ENCODE measurements at places on chromosomes 7 and 10.
A peak's percentile ranks its signal among the peaks of the same experiment; 100 is the strongest.

GRCh38 chr10:97335188-97335619 lies 675 bp upstream of the FRAT2 start:
- no peak for DNase-seq

DNA sequence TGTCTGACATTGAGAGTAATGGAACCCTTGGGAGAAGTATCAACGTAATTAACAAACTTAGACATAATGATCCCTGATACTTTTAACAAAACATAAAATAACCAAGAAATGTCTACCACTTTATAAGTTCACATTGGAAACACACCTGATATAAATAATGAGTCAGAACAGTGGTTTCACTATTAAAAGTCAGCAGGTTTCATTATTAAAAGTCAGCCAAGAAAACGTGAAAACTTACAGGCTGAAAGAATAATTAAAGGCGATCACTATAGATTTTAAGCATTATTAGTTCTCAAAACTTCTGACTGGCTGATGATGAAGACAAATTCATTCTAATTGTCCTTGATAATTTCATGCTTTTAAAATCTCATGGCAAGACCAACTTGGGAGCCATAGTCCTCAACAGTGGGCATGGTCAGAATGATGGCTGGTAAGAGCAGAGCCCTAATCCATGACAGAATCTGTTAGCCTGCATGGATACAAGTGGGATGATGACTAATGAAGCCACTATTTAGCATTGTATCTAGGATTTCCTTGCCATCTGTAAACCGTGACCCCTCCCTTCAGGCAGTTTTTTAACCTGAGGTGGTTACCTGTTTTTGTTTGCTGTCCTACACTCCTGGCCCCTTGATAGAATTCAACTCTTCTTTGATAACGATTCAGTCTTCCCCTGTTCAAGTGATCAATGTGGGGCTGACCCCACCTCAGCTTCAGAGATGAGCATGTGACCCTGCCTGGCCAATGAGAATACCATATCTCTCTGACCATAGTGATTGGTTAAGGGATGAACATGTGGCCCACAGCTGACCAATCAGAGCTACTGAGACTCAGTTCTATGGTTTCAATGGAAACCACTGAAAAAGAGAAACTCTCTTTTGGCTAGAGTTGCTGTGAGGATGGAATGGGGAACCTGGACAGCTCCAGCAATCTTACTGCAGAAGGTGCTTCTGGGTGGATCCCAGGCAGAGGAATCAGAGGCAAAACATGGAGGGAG lies 151.0 kb downstream of the PLPP4 start:
- no peak for DNase-seq

DNA sequence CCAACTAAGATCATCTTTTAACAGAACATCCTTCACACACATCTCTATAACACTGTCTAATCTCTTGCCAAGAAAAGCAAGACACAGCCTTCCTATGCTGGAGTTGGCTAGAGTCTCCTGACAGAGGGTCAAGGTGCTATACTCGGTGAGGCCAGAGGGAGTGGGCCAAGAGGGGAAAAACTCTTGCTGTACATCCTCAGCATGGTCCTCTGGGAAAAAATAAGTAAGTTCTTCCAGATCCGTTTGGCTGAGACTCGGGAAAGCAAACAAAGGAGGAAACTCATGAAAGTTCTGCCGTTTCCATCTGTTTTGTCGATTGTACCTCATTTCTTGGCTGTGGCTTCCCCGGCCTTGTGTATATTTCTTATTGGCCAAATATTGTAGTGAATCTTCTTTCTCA lies 33.9 kb downstream of the VWDE start:
- DNase-seq: no peak

- DNase-seq: no peak
These were observed 14.8 kb upstream of the EEPD1 start for GRCh38 chr7:36138209-36138608.

- DNase-seq: no peak
These were observed 244.2 kb downstream of the IPMK start for GRCh38 chr10:58023341-58024073.

- DNase-seq: no peak
These were observed 75.6 kb downstream of the GRM8 start for GRCh38 chr7:127177156-127177555.

DNA sequence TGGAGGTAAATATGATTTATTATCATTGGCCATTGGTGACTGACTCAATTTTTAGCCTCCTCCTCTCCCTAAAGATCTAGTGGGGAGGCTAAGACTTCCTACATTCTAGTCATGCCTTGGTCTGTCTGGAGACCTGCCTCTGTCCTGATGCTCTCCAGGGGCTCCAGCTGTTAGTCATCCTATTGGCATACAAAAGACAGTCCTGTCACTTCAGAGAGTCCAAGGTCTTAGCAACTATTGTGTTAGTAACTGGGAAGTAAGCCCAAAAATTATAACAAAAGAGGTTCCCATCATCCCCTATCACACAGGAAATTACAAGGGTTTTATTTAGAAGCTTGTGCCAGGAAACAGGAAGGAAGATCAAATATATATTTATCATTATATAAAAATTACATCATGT lies 400.6 kb upstream of the VSTM2A start:
- no peak for DNase-seq

DNA sequence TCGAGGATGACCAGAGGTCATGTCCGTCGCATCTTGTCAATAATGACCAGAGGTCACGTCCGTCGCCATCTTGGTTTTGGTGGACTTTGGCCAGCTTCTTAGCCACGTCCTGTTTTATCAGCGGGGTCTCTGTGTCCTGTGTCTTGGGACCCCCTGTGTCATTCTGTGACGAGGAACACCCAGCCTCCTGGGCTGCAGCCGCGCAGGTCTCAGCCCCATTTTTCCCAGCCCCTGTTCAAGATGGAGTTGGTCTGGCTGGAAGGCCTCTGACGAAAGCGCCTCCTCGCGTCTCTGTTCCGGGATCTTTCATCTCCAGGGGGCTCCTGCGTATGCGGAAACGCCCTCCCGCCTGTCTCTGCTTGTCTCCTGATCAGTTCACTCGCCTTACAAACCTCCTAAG lies 134.2 kb downstream of the ELFN1 start:
- no peak for DNase-seq

- no peak for DNase-seq
These were observed 5.1 kb upstream of the EMX2 start for GRCh38 chr10:117537436-117537903.

- no peak for DNase-seq
These were observed 58.7 kb upstream of the TFEC start for GRCh38 chr7:116089293-116089692.

DNA sequence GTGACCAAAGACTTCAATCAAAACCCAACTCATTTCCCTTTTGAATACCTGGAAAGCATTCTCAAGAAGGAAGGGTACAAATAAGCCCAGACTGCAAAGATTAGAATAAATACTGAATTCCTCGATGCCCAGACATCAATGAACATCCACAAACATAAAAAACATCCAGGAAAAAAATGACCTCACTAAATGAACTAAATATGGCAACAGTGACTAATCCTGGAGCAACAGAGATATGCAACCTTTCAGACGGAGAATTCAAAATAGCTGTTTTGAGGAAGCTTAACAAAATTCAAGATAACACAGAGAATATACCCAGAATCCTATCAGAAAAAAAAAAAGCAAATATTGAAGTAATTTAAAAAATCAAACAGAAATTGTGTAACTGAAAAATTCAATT lies 43.2 kb downstream of the PCLO start:
- no peak for DNase-seq

DNA sequence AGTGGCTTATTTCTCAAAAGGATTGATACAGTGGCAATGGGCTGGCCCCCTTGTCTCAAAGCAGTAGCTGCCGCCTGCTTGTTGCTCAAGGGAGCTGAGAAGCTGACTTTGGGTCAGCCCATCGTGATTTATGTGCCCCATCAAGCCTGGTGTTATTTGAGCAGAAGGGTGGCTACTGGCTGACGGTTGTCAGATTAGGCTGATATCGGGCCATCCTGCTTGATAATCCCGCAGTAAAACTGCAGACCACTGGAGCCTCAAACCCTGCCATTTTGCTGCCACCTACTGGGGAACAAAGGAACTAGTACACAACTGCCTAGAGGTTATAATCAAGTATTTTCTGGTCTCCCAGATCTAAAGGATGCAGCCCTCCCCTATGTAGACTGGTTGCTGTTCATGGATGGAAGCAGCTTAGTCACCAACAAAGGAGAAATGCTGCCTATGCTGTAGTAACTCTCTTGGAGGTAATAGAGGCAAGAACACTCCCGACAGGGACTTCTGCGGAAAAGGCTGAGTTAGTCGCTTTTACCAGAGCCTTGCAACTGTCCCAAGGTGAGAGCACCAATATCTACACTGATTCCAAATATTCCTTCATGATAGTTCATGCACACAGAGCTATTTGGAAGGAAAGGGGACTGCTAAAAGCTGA lies 65.9 kb upstream of the ZNF92 start:
- peak; percentile 22 for DNase-seq

- DNase-seq: no peak
These were observed 8.6 kb downstream of the ZNF467 start for GRCh38 chr7:149764481-149765398.

DNA sequence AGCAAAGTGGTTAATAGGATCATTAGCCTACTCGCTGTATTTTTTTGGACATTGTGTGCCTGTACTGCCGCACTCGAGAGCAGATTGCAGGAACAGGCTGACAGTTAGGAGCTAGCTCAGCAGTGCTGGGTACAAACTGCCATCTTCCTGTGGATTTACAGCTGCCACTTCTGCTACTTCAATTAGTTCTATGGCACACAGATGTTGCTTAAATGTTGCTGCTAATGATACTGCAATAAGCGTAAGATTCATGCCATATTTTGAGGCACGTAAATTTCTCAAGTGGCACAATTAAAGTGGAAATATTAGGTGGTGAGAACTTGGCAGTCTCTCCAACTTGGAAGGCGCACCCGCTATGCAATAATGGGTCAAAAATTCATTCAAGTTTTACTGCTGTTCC lies 171.9 kb downstream of the EBF3 start:
- no peak for DNase-seq

DNA sequence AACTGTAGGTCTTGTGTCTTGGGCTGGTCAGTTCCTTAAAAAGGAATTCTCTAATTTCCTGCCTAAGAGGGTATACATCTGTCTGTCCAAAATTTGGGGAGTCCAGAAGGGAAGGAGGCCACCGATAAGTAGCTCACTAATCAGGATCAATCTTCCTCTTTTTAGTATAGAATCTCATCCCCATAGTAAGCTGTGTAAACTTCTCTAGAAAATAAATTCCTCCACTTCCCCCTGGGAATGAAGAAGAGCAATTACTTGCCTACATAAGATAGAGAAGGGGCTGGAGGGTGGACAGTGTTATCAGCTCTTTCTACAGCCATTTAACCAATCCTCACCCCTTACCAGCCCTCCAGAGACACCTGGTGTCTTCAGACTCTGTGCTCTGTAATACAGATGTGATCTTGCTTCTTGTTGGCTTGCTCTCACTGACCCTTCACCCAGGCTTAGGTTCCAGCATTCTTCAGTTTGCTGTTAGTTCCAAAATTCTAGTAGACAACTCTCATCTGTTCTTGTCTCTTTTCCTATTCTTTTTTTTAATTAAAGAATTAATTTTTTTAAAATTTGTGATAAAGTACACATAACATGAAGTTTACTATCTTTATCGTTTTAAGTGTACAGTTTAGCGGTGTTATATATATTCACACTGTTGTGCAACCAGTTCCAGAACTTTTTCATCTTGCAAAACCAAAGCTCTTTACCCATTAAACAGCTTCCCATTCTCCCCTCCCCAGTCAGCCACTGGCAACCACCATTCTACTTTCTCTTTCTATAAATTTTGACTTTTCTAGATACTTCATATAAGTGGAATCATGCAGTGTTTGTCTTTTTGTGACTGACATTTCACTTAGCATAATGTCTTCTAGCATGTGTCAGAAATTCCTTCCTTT lies 6.5 kb upstream of the PRKAR2B start:
- no peak for DNase-seq

DNA sequence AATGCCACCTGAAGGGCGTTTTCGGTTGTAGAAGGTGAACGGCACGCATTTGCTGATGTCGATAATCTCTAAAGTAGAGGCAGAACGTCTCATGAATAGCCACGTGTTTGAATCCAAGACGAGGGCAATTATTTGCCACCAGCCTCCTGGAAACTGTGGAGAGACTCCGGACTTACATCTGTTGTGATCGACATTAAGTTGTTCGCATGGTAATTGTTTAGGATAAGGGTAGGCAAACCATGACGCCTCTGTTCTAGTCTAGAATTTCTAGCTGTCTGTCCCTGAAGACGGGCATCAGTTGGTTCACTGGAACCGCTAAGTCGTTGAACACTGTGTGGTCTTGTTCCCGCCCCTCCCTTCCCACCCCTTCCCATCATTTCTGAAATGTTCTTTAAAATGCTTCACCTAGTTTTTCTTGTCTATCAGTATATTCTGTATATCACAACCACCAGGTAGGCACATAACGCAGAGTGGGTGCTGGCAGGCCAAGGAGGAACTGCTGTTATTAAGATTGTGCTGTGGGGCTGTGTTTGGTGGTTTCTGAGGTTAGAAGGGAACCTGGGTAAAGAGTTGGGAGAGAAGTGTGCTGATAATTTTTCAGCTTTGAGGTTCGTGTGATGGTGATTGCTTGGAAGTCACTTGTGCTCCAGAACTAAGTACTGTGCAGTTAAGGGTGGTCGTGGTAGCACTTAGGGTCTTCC lies 1.2 kb downstream of the UBE3C start:
- DNase-seq: no peak

GRCh38 chr10:103355906-103356599 lies 5.1 kb upstream of the PCGF6 start:
- no peak for DNase-seq

- no peak for DNase-seq
These were observed 162.9 kb downstream of the MBL2 start for GRCh38 chr10:52609626-52610240.

DNA sequence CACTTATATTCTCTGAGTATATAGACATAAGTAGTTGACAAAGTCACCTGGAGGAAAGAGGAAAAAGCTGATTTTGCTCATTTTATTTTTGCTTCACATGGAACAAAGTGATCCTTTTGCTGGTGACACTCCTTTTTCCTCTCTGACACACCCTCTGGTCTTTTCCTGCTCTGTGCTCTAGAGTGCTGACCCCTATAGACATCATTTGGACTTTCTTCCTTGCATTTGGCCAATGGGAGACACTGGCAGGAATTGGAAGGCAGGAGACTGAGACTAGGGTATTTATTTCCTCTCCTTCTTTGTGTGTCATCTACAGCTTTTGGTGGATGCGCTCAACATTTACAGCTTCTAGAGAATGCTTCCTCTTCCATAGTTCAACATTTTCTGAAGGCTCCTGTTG lies 1078.1 kb downstream of the SORCS1 start:
- no peak for DNase-seq

DNA sequence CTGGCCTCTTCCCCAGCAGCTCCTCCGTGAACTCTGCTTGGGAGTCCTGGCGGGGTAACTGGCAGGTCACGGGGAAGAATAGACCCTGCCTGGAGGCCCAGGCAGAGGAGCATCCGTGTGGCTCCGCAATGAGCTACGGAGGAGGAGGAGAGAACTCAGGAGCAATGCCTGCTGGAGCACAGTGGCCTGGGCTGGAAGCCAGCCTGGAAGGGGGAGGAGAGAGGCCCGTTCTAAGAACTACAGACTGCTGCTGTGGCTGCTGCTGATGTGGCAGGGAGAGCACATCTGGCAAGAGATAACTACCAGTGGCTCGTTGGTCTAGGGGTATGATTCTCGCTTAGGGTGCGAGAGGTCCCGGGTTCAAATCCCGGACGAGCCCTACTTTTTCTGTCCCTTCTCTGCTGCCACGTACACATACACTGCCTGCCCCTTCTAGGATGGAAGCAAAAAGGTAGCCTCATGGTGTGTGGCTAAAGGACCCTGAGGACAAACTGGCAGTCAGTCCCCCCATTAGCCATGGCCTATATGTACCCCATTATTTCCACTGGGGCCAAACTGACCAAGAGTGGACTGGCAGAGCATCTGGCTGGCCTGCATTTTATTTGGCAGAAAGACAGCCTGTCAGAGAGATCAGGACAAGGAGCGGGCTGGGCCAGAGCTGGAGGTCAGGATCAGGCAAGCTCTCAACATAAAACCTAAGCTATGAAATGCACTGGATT lies 7.7 kb upstream of the OPN1SW start:
- DNase-seq: no peak

Data from NK-92 treated with Interleukin-12 subunit alpha and Interleukin-12 subunit beta, amount 100 ng/mL, for 24 hours (cell line).